ENCODE measurements at places on chromosomes 16 and 17.

GRCh38 chr16:14353340-14353739 lies 276.7 kb downstream of the PARN start:
- DNase-seq = no peak

GRCh38 chr16:49639739-49640431 lies 216.0 kb downstream of the ZNF423 start:
- DNase-seq = no peak

GRCh38 chr17:80855948-80856862 lies 135.4 kb upstream of the CHMP6 start:
- DNase-seq = peak; percentile 82

GRCh38 chr17:33944412-33944811 lies 310.7 kb upstream of the CCL2 start:
- no peak for DNase-seq

- peak; percentile 24 for DNase-seq
Measured at GRCh38 chr17:39069114-39069756, 82.2 kb downstream of the PLXDC1 start.

DNA sequence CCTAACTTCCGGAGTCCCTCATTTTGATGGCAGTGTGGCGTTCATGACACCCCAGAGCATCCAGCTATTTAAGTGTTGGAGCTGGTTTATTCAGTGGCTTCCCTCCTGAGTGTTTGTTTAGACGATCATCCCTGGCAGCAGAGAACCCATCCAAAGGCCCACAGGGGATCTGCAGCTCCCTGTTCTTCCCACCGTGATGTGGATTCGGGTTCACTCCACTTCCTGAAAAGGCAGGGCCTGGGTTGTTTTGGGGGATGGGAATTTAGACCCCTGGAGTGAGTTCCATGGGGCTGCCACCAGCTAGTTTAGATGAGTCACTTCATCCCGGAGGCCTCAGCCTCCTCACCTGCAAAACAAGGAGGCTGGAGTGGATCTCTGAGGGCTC lies 2.3 kb downstream of the KSR1 start:
- no peak for DNase-seq

GRCh38 chr17:73003487-73003886 lies 89.0 kb downstream of the SLC39A11 start:
- DNase-seq = no peak

DNA sequence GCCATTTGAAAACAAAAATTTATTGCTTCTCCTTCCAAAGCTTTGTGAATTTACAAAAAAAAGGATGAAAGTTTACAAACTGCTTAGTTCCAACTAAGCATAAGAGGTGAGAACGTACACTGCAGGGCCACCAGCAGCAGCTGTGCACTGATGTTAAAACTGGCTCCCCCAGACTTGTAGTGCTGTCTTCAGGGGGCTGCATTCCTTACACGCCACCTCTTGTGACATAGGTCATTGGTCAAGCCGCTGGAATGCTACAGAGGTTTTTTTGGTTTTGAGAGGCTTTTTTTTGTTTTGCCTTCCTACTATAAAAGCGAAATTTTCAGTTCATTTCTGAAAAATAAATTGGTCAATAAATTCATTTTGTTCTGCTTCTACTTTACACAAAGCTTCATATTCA lies 6.9 kb downstream of the IFT20 start:
- DNase-seq = no peak

DNA sequence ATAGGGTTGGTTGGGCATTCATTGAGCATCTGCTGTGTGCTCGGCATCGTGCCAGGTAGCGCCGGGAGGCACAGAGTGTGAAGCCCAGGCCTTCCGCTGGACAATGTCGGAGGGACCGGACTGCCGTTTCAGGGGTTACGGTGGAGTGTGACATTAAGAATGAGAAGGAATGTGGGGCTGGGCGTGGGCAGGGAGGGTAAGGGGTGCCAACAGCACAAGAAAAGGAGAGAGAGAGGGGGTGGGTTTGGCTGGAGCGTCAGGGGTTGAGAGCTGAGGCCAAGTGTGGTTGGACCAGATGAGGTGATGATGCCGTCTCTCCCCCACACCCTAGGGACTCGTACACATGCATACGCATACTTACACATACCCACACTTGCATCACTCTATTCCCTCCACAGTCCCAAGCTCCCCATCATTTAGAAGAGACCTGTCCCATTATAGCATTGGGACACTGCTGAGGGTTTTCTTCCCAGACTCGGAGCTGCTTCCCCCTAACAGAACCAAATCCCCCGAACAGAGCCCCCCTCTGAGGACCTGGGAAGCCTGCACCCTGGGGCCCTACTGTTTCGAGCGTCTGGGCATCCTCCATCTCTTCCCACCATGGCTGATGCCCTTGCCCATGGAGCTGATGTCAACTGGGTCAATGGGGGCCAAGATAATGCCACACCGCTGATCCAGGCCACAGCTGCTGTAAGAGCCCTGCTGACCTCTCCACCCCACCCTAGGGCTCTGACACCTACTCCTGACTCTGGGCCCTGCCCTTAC lies 3.3 kb upstream of the KCTD11 start:
- DNase-seq = no peak

GRCh38 chr16:76335180-76335974 lies 58.2 kb downstream of the CNTNAP4 start:
- no peak for DNase-seq

GRCh38 chr17:50052822-50053653 lies 2.9 kb upstream of the ITGA3 start:
- DNase-seq = no peak

DNA sequence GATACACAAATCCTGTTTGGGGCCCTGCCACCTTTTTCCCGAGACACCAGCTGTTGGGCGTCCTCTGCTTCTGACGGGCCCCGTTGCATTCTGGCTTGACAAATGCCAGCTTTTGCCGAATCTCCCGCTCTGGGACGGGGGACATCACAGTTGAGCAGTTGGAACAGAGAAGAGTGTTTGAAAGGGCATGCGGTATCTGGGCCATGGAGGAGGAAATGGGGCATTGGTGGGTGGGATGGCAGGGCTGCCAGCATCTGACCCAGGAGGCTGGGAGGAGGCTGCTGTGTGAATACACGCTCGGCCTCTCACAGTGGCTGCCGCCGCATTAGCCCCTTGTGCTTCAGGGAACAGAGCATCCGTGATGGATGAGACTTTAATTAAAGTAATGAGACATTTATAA lies 184.3 kb upstream of the TNRC6C start:
- no peak for DNase-seq

DNA sequence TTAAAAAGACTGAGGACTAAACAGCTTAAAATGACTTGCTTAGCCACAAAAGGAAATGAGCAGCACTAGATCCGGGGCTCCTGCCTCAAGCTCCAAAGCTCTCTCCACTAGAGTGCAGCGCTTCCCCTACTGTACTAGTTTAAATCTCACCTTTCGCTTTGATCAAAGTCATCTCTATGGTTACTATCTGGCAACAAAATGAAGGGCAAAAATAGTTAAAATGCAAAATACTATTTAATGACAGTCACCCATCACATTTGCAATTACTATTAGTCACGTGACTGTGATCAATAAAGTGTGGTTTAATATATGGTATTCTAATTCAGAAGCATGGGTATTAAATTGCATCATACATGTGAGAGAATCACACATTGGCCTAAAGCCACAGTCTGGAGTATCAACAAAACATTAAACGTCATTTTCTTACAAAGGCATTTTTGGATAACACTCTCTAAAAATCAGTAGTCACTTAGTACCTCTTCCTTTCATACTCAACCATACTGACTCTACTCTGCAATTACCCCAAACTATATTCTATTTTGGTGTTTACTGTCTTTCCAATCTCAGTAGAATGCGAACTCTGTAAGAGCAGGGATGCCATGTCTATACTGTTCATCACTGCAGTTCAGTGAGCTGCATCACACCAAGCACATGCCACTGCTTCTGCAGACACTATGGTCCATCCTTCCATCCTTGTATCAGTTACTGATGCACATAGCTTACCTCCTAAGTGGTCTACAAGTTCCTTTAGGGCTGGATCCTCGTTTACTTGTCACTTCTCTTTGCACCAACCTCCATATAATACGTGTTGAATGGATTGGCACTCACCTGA lies 6.2 kb downstream of the PSMD12 start:
- no peak for DNase-seq
